Activated CD4-positive, alpha-beta memory T cell treated with anti-CD3 and anti-CD28 coated beads for 36 hours (primary cell): ENCODE measurements at places on chromosomes 4 and X. TPM values are rescaled to one million over a fixed set of nuclear protein-coding genes. Genes with fewer than 3 reads are reported as not detected.

The AP1S2 gene
- total RNA-seq, result 29.3 TPM

The TMPRSS11F gene
- not detected for total RNA-seq

DNA sequence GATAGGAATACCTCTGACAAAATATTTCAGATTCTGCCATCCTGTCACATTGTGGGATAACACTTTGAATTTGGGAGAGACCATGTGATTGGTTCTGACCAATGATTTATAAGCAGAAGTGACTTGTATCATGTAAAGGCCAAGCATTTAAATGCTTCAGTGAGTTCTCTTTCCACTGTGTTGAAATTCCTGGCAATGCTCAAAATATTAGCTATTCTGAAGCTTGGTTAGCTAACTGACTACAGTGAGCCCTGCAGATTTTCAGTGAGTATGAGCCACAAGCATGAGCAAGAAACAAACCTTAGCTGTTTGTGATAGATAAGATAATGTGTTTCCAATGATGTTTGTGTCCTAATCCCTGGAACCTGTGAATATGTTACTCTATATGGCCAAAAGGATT, 562.8 kb upstream of the AADAT start:
- DNase-seq, result no peak

DNA sequence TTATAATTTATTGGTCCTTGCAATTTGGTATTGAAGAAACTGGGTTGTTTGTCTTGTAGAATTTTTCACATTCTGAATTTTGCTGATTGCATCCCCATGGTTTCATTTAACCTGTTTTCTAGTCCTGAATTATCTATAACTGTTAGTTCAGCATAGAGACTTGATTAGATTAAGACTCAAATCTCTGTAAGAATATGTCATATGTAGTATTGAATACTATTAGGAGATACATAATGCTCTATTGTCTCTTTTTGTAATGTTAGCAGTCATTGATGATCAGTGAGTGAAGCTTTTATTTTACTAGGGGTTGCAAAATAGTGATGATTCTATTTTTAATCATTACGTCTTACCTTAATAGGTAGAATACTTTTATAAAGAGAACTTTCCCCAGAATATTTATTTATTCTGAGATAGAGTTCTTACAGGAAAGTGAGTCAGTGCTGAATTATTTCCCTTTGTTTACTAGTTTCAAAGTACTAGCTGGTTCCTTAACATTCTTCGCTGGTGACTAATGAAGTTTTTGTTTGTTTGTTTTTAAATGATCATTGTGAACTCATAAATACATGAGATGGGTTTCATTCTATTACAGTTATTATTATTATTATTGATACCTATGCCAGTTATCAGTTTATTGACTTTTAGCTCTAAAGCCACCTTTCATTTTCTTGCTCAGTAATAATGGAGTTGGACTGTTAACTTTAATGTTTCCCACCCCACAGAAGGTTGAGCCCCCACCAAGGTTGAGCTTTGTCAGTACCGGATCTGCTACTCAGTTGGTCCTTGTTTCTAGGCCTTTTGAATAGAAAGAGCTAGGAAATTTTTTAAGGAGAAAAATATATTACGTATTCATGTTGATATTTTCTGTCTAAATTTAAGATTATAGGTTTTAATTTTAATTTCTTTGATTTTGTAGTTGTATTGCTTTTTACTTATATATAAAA, 102.3 kb downstream of the LARP1B start:
- DNase-seq, result no peak

- DNase-seq, result no peak
Observed at GRCh38 chrX:77342004-77342403, 105.2 kb upstream of the FGF16 start.

The SGMS2 gene
- 0.76 TPM for total RNA-seq

The ARHGAP6 gene
- total RNA-seq, result not detected

GRCh38 chr4:180350901-180351300, 1892.3 kb upstream of the TENM3 start:
- DNase-seq, result no peak

The MAP9 gene
- 6.9 TPM for total RNA-seq

The MGAT4D gene
- total RNA-seq, result not detected

DNA sequence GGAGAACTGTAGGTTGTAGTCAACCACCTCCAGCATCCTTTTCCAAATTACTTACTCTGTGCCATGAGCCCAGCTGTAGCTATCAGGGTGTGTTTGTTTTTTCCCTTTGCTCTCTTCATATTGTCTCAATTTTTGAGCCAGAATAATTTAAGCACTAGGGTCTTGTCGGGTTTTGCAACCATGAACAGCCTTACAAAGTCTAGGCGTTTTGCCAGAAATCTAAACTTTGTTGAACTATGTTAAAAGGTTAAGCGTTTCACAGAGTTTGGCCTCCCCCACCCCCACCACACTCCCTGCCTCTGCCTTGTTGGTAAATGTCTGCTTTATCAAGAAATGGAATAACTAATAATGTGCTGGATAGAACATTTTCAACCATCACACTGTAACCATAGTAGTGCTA, 190.6 kb upstream of the TTC29 start:
- no peak for DNase-seq

DNA sequence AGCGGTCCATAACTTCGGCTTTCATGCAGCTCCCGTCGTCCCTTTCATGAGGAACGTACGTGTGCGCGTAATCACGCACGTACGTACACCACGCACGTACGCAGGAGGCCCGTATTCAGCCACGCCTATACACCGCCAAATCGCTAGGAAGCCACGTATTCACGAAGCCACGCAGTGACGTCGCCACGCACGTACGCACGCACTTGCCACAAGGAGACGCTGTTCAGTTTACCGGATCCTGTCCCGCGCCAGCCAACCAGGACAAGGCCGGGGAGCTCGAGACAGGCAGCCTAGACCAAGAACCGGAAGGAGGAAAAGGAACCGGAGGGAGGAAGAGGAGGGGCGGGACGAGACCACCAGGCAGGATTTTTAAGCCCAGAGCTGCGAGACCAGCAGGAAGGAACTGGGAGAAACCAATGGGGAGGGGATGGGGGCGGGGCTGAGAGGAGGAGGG, at the start of gene EOLA2:
Gene EOLA2, minus strand, starts transcription at position 65 of the 454 bp plus-strand sequence. CDS start 4,617 bp downstream, outside the sequence.
- peak; percentile 95 for DNase-seq

The PDGFC gene
- total RNA-seq, result not detected

DNA sequence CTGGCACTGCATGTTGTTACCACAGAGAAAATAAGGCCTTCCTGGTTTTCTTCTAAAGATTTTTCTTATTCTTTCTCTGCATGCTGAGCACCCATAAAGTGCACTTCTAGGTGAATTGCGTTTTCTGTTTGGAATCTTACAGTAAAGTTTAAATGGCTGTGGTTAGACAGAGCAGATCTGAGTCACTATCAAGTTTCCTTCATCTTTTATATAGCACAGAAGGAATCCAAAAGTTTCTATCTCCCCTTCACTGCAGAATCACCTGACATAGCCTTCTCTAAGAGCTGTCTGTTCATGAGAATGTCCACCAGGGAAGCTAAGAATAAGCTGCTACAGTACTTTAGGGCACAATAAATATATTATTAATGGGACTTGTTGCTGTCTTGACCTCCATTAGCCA, 455.5 kb upstream of the FAM241A start:
- DNase-seq, result no peak

DNA sequence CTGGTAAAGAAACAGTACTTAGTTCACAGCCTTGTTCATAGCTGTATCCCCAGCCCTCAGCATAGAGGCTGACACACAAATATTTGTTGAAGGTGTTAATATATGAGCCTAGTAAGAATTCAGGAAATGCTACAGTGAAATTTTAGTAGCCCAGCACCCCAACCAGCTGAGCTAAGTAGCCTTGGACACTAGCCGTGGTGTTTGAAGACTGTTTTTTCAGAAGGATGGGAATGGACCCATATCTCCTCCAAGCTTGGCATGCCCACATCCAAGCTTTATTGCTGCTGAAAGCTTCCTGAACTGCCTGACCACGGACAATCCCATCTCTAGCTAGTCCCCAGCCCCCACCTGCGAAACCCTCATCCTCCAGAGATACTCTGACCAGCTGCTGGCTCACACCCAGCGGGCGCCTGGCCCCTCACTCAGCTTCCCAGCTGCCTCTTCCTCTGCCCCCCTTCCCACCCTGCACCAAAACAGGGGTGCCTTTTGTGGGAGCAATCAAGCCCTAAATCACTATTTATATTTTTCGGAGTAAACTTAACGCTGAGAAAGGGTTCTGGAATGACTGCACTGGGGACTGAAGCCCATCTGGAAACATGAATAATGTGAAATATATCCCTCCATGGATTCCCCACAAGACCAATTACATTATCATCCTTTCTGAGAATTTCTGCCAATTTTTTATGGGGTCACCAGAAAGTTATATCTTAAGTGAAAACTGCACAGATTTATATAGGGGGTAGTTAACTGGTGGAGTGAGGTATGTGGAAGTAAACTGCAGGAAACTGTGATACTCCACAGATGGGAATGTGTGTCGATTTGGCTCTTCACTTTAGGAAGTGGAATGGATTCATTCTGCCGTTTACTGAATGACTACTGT, 41.1 kb upstream of the CBR4 start:
- DNase-seq, result no peak

GRCh38 chrX:119118780-119119395, 8.7 kb downstream of the KIAA1210 start:
- DNase-seq, result peak; percentile 63

The CORIN gene
- not detected for total RNA-seq

GRCh38 chr4:97144199-97144598, 999.1 kb downstream of the STPG2 start:
- no peak for DNase-seq

GRCh38 chr4:152537881-152538280, 2.0 kb upstream of the FBXW7 start:
- DNase-seq, result no peak

The PPAT gene
- total RNA-seq, result 34.4 TPM

The GAGE12H gene
- total RNA-seq, result not detected

DNA sequence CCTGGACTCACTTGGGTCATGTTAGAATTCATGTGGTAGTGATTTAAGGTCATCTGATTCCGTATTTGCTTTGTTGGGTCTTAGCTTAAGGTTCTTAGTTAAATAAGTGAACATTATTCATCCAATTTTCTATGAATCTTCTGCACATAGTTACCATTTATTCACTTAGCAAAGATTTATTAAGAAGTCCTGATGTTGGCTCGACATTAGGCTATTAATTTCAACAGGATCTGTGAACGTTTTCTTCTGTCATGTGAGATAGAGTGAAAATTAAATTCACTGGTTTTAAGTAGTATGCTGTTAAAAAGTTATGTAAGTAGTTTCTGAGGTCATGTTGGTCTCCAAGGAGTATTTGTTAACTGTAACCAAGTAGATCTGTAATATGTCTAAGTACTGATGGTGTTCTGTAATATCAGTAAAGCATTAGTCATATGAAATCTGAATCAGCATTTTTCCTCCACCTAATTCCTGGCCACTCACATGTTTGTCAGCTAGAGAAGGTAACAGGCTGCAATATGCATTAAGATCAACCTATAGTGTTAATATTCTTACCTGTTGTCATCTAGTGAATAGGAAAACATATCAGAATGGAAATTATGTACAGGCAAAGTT, 155.6 kb downstream of the PCDH7 start:
- no peak for DNase-seq

- DNase-seq, result no peak
Observed at GRCh38 chr4:112526061-112526460, 10.1 kb upstream of the NEUROG2 start.

GRCh38 chr4:41957634-41958033, 22.4 kb downstream of the TMEM33 start:
- no peak for DNase-seq

The SASH3 gene
- total RNA-seq, result 126 TPM

The FREM3 gene
- total RNA-seq, result not detected

DNA sequence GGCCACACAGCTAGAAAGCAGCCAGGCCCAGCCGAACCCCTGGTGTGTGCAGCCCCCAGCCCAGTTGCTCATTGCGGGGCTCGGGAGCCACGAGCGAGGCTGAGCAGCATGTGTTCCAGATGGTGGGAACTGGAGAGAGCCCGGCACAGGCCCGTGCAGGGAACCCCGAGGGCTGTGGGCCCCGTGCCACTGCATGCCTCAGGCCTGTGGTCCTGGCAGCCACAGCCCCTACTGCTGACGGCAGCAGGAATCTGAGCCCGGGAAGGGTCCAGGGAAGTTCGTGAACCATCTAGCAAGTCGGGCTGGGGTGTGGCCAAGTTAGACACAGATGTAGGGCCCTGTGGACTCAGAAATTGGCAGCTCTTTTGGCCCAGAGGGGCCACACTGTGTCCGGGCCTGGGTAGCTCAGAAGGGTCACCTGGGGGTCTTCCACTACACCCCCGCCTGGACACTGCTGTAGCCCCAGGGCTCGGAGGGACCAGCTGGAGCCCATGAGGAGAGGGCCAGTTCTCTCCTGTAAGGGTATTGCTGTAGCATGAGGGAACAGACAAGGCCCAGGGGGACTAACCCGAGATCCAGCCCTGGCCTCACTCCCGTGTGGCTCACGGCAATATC, 12.1 kb downstream of the HTRA3 start:
- DNase-seq, result no peak

- no peak for DNase-seq
Observed at GRCh38 chr4:94519925-94520789, 68.4 kb downstream of the PDLIM5 start.

The STK32B gene
- not detected for total RNA-seq

The OCRL gene
- total RNA-seq, result 2.8 TPM

GRCh38 chr4:105232374-105232773, 85.7 kb downstream of the TET2 start:
- DNase-seq, result no peak

The TREX2 gene
- 1.1 TPM for total RNA-seq

DNA sequence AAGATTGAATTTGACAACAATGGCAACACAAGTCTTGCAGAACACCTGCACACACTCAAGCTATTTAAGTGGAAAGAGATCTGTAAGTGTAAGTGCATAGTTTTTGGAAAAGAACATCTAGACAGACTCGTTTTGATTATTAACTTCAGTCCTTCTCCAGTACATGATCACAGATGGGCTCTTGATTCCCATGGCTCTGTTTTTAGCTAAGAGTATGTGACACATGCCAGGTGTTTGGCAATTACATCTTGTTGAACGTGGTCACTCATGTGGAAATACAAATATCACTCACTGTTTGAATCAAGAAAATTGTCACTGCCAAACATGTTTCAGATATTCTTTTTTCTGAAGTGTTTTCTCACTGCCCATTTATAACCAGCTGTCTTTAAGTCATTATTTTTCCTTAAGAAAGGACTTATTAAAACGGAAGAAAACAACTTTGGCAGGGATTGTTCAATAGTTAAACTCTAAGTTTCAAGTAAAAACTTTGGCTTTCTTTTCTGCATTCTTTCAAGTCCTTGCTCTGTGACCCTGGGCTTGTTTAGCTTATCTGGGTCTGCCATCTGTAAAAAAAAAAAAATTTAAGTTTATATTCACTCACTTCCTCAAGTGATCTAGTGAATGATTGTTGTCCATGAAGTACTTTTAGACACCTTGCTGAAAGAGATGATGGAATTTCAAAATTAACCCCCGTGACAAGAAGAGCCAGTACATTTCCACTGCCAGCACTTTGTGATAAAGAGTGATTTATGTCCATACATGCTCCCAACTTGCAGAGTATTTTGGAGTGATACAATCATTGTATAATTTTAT, 125.4 kb downstream of the ATXN3L start:
- DNase-seq, result no peak

- no peak for DNase-seq
Observed at GRCh38 chr4:7703688-7704087, 236.0 kb downstream of the AFAP1 start.

The PRDM8 gene
- 3.0 TPM for total RNA-seq
